ENCODE measurements at places on chromosomes 3 and 15. TPM values are rescaled to one million over a fixed set of nuclear protein-coding genes. Genes with fewer than 3 reads are reported as not detected.

Gene RGMA
- 152 TPM for total RNA-seq

Gene HES1
- 38.3 TPM for total RNA-seq

Gene PAK2
- 58.6 TPM for total RNA-seq

DNA sequence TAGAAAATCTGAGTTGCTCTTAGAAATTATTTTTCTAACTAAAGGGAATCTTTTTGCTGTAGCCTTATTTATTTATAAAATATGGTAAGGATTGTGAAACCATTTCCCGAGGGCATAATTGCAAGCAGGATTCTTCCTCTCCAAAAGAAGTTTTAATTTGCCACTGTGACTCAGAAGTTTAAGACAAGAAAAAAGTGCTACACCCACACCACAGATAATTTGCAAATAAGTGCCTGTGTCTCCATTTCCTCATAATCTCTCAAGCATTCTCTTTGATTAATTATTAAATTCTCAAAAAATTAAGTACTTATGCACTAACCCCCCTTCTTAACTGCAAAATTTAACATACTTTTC is 43.6 kb downstream of the RASA2 start:
- no peak overlapping the region for H3K4me3 ChIP-seq
- no peak for DNase-seq
- no peaks in the 10 kb centered on the region for H3K36me3 ChIP-seq
- peak overlapping the region; percentile 44 for H3K27ac ChIP-seq
- H3K27me3 ChIP-seq: no peaks in the 10 kb centered on the region

GRCh38 chr3:160157321-160157720 is 67.9 kb upstream of the C3orf80 start:
- no peak for DNase-seq
- H3K27me3 ChIP-seq: no peaks in the 10 kb centered on the region
- H3K36me3 ChIP-seq: no peaks in the 10 kb centered on the region
- H3K4me3 ChIP-seq: no peak overlapping the region
- H3K4me1 ChIP-seq: no peaks in the 10 kb centered on the region

- peak; percentile 20 for DNase-seq
- no peaks in the 10 kb centered on the region for H3K36me3 ChIP-seq
- no peaks in the 10 kb centered on the region for H3K4me1 ChIP-seq
- no peak overlapping the region for H3K27ac ChIP-seq
Measured at GRCh38 chr3:75294124-75294523, 370.0 kb upstream of the FRG2C start.

GRCh38 chr3:13451301-13451673 is 28.8 kb upstream of the HDAC11 start:
- peak overlapping the region; percentile 77 for H3K27ac ChIP-seq
- no peaks in the 10 kb centered on the region for H3K27me3 ChIP-seq
- H3K36me3 ChIP-seq: no peaks in the 10 kb centered on the region
- H3K4me1 ChIP-seq: peaks cover 9% of the 10 kb centered on the region
- peak; percentile 26 for DNase-seq

GRCh38 chr3:111080413-111080812 is 8.8 kb downstream of the NECTIN3 start:
- no peaks in the 10 kb centered on the region for H3K4me1 ChIP-seq
- no peak overlapping the region for H3K4me3 ChIP-seq
- H3K27ac ChIP-seq: no peak overlapping the region
- H3K27me3 ChIP-seq: no peaks in the 10 kb centered on the region
- H3K36me3 ChIP-seq: no peaks in the 10 kb centered on the region

GRCh38 chr3:153714588-153715290 is 406.5 kb upstream of the ARHGEF26 start:
- H3K27ac ChIP-seq: no peak overlapping the region
- H3K27me3 ChIP-seq: no peaks in the 10 kb centered on the region
- no peaks in the 10 kb centered on the region for H3K36me3 ChIP-seq
- H3K4me1 ChIP-seq: no peaks in the 10 kb centered on the region
- no peak overlapping the region for H3K4me3 ChIP-seq

- no peaks in the 10 kb centered on the region for H3K36me3 ChIP-seq
- H3K27ac ChIP-seq: no peak overlapping the region
- no peak for DNase-seq
Measured at GRCh38 chr15:92645731-92646130, 9.8 kb downstream of the FAM174B start.

GRCh38 chr15:83094583-83094982 is 12.9 kb upstream of the TM6SF1 start:
- H3K27me3 ChIP-seq: no peaks in the 10 kb centered on the region
- DNase-seq: no peak
- no peaks in the 10 kb centered on the region for H3K36me3 ChIP-seq

DNA sequence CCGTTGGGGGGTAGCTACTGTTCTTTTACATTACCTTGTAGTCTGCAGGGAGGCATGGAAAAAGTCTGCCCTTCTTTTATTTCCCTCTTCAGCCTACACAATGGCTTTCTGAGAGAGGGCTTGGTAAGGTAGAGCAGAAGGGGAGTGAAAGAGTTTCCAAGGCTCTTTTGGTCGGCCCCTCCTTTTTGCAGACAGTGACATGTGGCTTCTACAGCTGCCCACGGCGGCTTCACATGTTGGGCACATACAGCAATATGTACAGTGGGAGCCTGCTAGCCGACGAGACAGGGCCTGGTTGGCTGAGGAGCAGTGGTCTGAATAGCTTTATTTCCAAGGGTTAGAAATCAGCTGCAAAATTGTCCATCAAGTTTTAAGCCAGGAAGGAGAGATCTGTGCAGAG is 4.0 kb downstream of the INAFM2 start:
- peaks cover 35% of the 10 kb centered on the region for H3K4me1 ChIP-seq
- no peak overlapping the region for H3K4me3 ChIP-seq
- peaks cover 8% of the 10 kb centered on the region for H3K36me3 ChIP-seq
- H3K27ac ChIP-seq: no peak overlapping the region
- no peaks in the 10 kb centered on the region for H3K27me3 ChIP-seq

DNA sequence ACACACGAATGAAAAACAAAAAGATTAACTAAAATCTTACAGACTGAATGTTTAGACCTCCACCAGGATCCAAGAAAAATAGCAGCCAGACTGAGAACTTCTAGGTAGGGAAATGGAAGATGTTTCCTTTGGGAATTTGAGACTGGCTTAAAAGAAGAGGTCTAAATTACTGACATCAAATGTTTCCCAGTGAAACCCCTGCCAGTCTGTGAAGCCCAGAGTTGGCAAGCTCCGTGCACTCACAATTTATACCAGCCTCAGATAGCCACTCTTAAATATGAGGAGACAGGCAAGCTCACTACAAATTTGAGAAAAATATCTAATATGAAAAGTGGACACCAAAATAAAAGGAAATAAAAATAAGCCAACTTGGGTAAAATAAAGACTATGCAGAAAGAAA is 700.5 kb upstream of the ZNF385D start:
- H3K4me1 ChIP-seq: no peaks in the 10 kb centered on the region
- DNase-seq: no peak
- no peaks in the 10 kb centered on the region for H3K27me3 ChIP-seq

DNA sequence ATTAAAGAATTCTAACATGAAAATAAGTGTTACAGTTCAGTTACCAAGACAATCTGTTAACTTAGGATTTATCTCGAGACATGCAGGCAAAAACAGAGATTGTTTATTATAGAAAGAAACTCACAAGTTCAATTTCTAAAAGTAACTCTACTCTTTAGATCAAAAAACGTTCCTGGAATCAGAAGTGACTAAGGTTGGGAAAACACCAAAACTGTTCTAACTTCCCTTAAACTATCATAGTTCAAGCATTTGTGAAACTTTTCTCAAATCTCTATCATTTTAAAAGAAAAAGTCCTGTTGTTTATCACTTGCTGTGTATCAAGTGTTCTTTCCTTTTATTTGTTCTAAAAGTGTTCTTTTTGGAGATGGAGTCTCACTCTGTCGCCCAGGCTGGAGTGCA is 8.7 kb downstream of the WDR82 start:
- DNase-seq: no peak
- no peaks in the 10 kb centered on the region for H3K27me3 ChIP-seq
- no peak overlapping the region for H3K4me3 ChIP-seq
- peak overlapping the region; percentile 51 for H3K27ac ChIP-seq

GRCh38 chr15:101675796-101676582 is 23.8 kb upstream of the TM2D3 start:
- H3K36me3 ChIP-seq: peaks cover 62% of the 10 kb centered on the region
- no peak overlapping the region for H3K4me3 ChIP-seq
- DNase-seq: no peak
- H3K27ac ChIP-seq: no peak overlapping the region
- no peaks in the 10 kb centered on the region for H3K4me1 ChIP-seq

DNA sequence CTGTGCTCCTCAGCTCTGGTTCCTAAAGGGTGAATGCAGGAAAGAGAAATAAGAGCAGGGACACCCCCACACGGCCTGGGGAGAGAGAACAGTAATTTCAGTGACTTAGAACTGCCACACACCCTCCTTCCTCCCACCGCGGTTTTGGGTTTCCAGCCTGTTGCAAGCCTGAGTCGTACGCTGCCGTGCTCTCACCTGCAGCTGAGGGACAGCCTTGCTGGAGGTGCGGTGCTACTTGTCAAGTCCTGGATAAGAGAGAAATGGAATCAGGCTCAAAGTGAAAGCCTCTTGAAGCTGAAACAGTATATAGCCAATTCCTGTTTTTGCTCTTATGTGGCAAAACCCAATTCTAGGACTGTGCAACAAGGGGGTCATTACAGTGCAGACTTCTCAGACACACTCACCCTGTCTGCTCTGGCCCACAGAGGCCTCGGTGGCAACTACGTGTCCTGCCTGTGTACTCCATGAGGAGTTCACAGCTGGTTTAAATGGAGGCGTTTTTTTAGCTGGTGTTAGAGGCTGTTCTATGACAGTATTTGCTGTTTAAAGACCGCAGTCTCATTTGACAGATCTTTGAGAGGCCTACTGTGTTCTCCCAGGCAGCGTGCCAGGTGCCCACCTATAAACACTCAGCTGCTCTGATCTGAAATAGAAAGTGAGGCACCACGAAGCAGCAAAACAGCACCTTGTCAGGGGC is 42.9 kb downstream of the TBC1D2B start:
- H3K36me3 ChIP-seq: no peaks in the 10 kb centered on the region
- no peaks in the 10 kb centered on the region for H3K27me3 ChIP-seq
- H3K4me1 ChIP-seq: peaks cover 31% of the 10 kb centered on the region
- H3K27ac ChIP-seq: peak overlapping the region; percentile 22

DNA sequence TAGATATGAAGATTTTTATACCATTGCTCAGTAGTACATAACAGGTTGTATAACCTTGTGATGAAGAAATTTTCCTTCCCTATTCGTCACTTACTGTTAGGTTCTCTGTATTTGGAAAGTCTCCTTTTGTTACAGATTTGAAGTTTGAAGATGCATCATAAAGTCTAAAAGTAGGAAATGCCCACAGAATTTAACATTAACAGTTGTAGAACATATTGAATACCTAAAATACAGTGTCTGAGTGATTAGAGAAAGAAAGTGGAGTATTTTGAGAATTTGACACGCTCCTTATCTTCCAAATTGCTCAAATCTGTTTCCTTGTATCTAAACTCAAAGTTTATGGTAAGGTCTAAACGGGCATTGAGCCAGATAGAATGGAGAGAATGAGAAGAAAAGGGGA is 111.3 kb downstream of the MBNL1 start:
- no peaks in the 10 kb centered on the region for H3K36me3 ChIP-seq
- H3K27ac ChIP-seq: peak overlapping the region; percentile 93
- H3K4me3 ChIP-seq: peak overlapping the region; percentile 45
- H3K4me1 ChIP-seq: peaks cover 92% of the 10 kb centered on the region

- H3K27ac ChIP-seq: no peak overlapping the region
- no peak for DNase-seq
- H3K4me3 ChIP-seq: no peak overlapping the region
- no peaks in the 10 kb centered on the region for H3K27me3 ChIP-seq
- H3K4me1 ChIP-seq: no peaks in the 10 kb centered on the region
Measured at GRCh38 chr3:139226731-139227130, 117.1 kb upstream of the MRPS22 start.

GRCh38 chr3:149648525-149648924 is 9.3 kb downstream of the WWTR1 start:
- no peak overlapping the region for H3K27ac ChIP-seq
- no peaks in the 10 kb centered on the region for H3K36me3 ChIP-seq
- DNase-seq: no peak
- H3K4me1 ChIP-seq: peaks cover 23% of the 10 kb centered on the region

- H3K27me3 ChIP-seq: no peaks in the 10 kb centered on the region
- no peaks in the 10 kb centered on the region for H3K36me3 ChIP-seq
- no peak for DNase-seq
- H3K4me3 ChIP-seq: no peak overlapping the region
- H3K4me1 ChIP-seq: no peaks in the 10 kb centered on the region
Measured at GRCh38 chr15:99944131-99944530, 210.9 kb upstream of the LYSMD4 start.

DNA sequence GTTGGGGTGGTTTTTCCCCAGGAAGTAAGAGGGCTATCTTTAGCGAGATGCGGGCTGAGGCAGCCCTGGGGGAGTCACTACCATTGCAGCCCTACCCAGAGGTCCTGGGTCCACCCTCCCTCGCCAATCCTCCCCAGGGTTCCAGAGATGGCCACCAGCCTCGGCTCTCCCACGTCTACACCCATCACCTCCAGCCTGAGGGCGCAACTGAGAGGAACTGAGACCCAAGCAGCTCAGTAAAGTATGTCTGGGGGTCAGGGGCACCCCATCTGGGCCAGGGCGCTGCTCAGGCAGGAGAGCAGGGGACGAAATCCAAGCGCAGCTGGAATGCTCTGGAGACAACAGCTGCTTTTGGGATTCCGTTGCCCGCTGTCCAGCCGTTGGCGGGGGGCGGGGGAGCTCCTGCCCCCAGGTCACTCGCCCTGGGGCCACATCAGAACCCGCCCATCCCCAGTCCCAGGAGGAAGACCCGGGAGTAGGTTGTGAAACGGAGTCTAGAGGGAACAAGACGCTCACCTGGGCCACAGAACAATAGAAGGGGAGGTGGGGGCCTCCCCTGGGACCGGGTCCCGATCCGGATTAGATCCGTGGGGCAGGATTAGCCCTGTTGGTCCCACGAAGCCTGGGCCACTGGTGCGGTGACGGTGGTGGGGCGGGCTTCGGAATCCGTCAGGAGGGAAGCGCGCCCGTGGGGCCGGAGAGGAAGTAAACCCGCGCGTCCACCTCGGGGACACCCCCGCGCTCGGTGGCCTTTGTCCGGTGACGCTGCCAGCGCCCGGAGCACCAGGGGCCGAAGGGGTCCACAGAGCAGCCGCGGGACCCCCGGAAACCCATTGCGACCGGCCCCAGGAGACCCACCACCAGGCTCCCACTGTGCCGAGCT is 1.4 kb upstream of the NDUFAF3 start:
- peak overlapping the region; percentile 97 for H3K4me3 ChIP-seq
- peak overlapping the region; percentile 100 for H3K27ac ChIP-seq
- peak; percentile 35 for DNase-seq
- peaks cover 51% of the 10 kb centered on the region for H3K4me1 ChIP-seq
- peaks cover 35% of the 10 kb centered on the region for H3K36me3 ChIP-seq

DNA sequence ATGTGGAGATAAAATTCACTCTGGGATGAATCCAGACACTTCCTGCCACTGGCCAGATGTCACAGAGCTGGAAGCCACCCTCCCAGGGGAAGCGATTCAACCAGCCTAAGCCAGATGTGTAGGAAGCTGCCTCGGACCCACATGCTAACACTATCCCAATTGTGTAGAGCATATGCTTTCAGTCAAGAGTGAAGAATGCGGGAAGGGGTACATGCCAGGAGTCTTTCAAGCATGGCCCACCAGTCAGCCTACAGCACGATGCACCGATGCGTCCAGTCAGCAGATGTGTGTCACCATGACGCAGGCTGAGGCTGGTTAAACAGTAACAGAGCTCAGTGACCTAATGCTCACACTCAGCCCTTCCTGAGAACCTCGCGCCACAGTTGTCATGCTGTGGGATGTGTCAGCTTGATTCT is 38.8 kb upstream of the BNC1 start:
- DNase-seq: no peak
- no peak overlapping the region for H3K27ac ChIP-seq
- H3K36me3 ChIP-seq: no peaks in the 10 kb centered on the region
- no peaks in the 10 kb centered on the region for H3K4me1 ChIP-seq
- H3K27me3 ChIP-seq: no peaks in the 10 kb centered on the region

Measured in gastrocnemius medialis (tissue), 4 donors.